ENCODE measurements at places on chromosomes 5 and 9.
A peak's percentile ranks its signal among the peaks of the same experiment; 100 is the strongest.

- peak; percentile 100 for DNase-seq
These were observed at the start of gene ATP6V1G1 for GRCh38 chr9:114587345-114588202. Gene ATP6V1G1, plus strand, starts transcription at chr9:114587769. Its CDS starts 70 bp downstream, at chr9:114587839.

DNA sequence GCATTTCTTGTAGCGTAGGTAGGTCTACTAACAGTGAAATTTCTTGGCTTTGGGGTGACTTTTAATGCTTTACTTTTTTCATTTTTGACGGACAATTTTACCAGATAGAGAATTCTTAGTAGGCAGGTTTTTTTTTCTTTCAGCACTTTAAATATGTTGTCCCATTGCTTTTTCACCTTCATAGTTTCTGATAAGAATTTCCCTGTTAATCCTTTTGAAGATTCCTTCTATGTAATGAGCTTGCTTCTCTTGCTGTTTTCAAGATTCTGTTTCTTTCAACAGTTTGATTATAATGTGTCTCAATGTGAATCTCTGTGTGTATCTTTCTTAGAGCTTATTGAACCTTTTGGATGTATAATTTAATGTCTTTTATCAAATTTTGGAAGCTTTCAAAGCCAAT, 35.5 kb downstream of the PBX3 start:
- no peak for DNase-seq

- no peak for DNase-seq
These were observed 78.5 kb downstream of the ZCCHC7 start for GRCh38 chr9:37198831-37199230.

DNA sequence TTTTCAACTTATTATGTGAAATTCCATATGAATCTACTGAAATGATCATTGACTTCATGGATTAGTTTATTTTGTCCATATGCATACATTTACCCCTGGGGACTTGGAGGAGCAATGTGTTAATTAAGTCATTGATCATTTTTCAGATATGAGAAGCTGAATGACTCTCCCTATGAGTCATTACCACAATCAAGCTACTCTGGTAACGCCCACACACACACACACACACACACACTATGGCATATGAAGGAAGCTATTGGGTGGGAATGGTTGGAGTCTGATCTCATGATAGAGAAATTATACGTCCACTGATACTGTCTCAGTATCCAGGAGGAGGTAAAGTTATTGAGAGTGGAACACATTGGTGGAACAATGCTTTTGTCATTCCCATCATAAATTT, 528.9 kb downstream of the AGTPBP1 start:
- peak; percentile 12 for DNase-seq

- DNase-seq: no peak
These were observed 626.9 kb upstream of the PTGER4 start for GRCh38 chr5:40052808-40053207.

GRCh38 chr5:3276896-3277295, 318.7 kb upstream of the IRX1 start:
- DNase-seq: no peak

GRCh38 chr5:50653946-50654345, 12.5 kb upstream of the PARP8 start:
- no peak for DNase-seq

- no peak for DNase-seq
These were observed 474.5 kb downstream of the LRRC70 start for GRCh38 chr5:63053019-63053638.

GRCh38 chr5:27748847-27749246, 710.5 kb upstream of the CDH9 start:
- DNase-seq: no peak

- no peak for DNase-seq
These were observed 338.9 kb downstream of the ZSWIM6 start for GRCh38 chr5:61670941-61671340.

GRCh38 chr9:89066835-89067234, 75.6 kb downstream of the S1PR3 start:
- DNase-seq: no peak

- DNase-seq: no peak
These were observed 3.2 kb downstream of the TPM2 start for GRCh38 chr9:35686222-35687203.

- no peak for DNase-seq
These were observed 44.0 kb downstream of the VAV2 start for GRCh38 chr9:133948131-133948530.

GRCh38 chr5:177382423-177383029, 1.7 kb upstream of the SLC34A1 start:
- peak; percentile 41 for DNase-seq

DNA sequence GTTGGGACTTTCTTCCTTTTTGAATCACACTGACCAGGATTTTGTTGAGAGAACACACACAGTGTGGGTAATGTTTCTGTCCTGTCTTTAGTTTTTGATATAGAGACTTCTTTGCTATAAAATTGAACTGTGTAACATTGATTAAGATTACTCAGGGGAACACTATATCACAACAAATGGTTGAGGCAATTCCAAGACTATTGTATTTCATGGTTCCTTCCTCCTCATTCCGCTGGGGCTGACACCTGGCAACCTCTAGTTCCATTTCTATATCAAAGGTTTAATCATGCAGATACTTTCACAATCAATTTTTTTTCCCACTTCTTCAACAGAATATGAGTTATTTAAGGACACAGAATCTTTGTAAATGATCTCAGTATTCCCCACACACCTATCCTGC, 182.2 kb downstream of the TAF11L14 start:
- no peak for DNase-seq

DNA sequence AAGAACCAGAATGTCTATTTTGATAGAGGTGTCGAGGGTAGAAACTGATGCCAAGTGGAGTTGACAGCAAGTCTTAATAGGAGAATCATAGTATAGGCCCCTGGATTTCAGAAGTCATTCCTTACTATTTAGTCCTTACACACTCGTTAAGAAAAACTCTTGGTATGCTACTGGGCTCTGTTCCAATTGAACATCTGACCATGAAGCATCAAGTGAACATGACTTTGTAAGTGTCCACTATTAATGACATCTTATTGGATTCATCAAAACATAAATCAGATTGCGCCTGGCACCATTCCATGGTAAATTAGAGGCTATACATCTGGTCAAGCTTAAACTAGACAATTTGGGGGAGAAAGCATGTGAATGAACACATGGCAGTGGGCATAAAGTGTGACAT, 1056.5 kb upstream of the EDIL3 start:
- no peak for DNase-seq

- no peak for DNase-seq
These were observed 695.1 kb downstream of the NR2F1-AS1 start for GRCh38 chr5:92885950-92886349.
